ENCODE measurements at places on chromosomes 11 and 22.

GRCh38 chr11:66278363-66279091 is 552 bp downstream of the CNIH2 start:
- no peak for DNase-seq

DNA sequence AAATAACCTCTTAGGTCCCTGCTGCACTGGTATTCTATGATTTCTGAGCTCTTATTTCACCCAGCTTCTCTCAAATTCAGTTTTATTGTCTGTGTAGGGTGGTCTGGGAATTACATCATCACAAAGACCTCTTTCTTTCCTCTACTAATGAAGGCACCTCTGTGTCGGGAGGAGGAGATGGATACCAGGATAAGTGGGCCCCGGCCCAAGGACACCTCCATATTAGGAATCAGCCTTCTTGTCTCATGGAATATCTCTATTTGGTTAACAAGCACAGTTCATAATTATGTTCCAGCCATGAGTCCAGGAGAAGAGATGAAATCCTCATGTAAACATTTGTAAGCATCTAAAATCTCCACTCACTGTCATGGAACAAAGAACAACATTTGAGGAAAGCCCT is 9.4 kb downstream of the PARVA start:
- no peak for DNase-seq

GRCh38 chr22:18044548-18045271 is 20.3 kb upstream of the MICAL3 start:
- DNase-seq, result peak; percentile 99

GRCh38 chr22:39353346-39353745 is 3.6 kb downstream of the SYNGR1 start:
- DNase-seq, result no peak

GRCh38 chr11:14541192-14541947 is 21.2 kb upstream of the PSMA1 start:
- peak; percentile 63 for DNase-seq
